ENCODE measurements at places on chromosomes 6 and 20.

GRCh38 chr20:63836458-63837344 is 5.6 kb upstream of the ZBTB46 start:
- DNase-seq: no peak

GRCh38 chr20:56414842-56415765 is 3.0 kb downstream of the CASS4 start:
- no peak for DNase-seq

DNA sequence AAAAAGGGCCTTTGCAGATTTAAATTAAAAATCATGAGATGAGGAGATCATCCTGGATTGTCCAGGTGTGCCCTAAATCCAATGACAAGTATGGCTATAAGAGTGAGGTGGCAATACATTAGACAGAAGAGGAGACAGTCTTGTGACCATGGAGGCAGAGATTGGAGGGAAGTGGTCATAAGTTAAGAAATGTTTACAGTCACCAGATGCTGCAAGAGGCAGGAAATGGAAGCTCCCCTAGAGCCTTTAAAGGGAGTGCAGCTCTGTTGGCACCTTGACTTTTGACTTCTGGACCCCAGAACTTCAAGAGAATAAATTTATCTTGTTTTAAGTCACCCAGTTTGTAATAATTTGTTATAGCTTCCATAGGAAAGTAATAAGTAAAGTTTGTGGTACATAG is 61.1 kb downstream of the HMGN3 start:
- DNase-seq: no peak

DNA sequence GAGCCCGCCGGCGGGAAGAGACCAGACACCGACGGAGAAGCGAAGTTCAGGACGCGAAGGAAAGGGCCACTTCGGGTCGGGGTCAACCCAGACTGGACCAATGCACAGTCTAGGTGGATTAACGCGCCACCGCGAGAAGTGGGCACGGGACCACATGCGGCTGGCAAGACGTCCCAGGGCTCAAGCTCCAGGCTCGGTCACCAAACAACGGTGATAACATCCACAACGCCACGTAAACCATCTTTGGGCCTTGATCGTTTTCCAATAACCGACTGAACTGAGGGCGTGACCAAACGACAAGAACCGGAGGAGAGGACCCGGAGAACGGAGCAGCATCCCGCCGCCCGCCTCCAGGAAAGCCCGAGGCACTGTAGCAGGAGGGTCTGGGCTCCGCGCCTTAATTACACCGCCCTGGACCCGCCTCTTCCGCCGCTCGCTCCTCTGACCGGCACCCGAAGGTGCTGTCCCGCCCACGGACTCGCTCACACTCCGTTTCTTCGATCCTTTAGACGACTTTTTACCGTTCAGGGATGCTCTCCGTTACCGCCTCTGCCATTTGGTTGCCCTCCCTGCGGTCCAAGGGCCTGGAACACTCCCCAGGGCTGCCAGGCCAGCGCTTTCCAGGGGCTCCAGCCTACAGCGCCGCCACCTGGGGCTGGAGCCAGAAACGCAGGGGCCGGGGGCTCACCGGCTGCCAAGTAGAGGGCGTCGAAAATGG is 44.1 kb downstream of the DPPA5 start:
- DNase-seq: peak; percentile 17

DNA sequence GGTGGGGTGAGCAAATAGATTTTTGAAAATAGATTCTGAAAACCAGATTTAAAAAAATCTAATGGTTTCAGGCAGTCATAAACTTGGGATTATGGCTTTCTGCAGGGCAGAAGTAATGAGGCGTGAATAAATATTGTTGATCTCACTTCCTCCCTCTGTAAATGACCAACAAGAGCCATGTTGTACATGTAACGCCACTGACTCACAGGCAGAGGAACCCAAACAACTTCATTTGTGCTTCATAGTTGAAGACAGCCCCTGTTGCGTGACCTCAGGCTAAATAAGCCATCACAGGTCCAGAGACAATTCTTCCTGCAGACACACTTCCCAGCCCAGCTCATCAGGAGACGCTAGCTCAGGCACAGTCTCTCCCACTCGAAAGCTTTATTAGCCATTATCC is 59.1 kb upstream of the F13A1 start:
- DNase-seq: no peak

DNA sequence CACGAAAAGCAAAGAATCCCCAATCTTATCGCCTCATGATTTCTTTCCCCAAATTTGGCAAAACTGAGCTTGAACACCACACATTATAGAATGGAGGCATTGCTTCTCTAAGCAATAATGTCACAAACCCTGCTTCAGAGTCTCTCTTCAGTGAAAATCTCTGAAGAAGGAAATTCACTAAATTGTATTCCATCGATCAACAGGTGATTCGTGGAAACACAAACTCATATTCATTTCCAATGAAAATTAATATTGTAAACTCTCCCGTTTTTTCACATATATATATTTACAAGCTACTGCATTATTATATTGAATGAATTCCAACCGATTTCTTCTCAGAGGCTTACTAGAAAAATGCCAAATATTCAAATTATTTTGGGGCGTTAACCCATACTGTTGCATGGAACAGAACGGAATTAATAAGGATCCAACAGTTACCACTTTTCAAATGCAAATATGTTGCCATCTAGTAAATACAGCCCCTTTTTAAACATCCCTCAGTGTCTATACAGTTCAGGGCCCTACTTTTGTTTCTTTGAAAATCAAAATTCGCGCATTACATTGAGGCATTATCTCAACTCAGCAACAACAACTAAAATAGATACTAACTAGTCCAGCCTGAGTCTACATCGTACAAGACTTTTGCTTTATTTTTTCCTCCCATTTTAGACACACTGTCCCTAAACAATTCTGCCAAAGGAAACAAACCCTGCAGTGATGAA is 1.3 kb downstream of the KIF13A start:
- no peak for DNase-seq

DNA sequence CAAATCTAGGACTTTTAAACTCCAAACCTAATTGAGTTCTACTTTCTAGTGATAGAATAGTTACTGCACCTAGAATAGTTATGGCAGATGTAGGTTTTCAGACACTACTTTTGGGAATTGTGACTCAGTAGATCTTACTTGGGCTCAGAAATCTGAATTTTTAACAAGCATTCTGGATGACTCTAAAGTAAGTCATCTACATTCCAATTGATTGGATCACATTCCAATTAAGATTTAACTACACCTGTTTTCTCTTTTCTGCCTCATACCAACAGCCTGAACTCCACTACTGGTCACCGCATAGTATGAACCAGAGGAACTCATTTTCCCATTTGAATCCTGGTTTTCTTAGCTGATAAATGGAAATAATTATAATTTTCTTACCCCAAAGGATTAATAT is 49.5 kb upstream of the TFAP2D start:
- DNase-seq: no peak

- DNase-seq: no peak
These were observed 44.6 kb upstream of the ASCC3 start for GRCh38 chr6:100925749-100926148.

DNA sequence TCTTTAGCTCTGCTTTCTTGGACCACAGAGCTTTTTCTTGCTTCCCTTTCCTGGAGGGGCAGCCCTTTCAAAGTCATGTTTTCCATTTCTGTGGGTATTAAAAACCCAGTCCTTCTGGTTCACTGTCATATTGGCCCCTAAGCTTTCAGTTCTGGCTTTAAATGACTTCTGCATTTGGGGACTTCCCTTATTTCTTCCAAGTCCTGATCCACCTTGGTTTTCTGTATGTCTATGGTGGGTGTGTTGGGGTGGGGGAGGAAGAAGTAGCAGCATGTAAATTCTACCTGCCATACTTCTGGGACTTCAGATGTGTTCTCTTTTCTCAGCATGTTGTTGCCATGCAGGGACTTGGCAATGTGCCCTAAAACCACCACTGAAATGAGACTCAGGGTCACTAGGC is 77.1 kb upstream of the EMILIN3 start:
- DNase-seq: no peak

DNA sequence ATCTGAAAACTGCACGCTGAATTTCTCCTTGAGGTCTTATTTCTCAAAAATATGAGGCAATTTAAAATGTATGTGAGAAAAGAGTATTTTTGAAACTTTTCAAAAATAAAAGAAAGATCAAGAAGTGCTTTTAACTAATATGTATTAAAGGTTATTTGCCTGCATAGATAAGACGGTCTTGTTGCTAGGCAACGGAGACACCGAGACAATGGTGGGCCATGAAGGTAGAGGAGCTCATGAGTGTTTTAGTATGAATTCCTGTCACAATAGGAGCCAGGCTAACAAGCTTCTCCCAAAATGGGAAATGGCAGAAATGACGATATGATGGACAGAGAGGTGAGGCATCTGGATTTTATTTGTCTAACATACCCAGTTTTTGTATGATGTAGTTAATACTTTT is 308.2 kb downstream of the SLC35F1 start:
- DNase-seq: no peak

DNA sequence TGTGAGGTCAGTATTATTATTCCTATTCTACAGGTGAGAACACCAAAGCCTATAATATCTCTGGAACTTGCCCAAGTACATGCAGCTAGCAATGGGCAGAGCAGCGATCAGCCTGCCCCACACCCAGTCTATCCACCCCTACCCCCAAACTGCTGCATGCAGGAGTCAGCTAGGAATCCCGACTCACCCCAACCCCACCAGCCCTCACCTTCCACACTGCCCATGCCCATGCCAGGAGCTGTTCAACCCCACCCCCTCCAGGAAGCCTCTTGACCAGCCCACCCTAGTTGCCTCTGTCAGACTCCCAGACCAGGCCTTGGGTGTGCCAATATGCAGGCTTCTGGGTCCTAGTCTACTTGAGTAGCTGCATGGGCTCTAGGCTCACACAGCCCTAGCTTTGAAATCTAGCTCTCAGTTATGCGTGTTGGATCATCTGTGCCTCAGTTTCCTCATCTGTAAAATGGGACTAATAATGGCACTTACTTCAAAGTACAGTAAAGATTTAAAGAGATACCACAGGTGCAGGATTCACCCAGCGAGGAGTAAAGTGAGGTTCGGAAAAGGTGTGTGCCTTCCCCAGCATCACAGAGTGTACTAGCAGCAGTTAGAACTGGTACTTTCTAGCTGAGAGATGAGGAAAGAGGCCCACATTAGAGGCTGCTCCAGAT is 173.2 kb downstream of the VEGFA start:
- DNase-seq: no peak

DNA sequence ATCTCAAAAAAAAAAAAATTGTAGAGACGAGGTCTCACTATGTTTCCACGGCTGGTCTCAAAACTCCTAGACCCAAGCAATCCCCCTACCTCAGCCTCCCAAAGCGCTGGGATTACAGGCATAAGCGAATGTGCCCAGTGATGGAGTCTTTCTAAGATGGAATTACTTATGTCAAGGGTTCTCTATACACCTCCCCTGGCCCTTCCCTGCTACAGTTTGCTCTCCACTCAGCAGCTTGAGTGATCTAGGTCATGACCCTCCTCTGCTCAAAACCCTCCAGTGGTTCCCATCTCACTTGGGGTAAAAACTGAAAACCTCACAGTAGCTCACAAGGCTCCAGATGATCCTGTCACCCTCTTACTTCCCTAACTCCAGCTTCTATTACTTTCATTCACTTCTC is 1.8 kb upstream of the DNPH1 start:
- DNase-seq: no peak

GRCh38 chr6:55917751-55918415 is 42.5 kb upstream of the BMP5 start:
- no peak for DNase-seq

DNA sequence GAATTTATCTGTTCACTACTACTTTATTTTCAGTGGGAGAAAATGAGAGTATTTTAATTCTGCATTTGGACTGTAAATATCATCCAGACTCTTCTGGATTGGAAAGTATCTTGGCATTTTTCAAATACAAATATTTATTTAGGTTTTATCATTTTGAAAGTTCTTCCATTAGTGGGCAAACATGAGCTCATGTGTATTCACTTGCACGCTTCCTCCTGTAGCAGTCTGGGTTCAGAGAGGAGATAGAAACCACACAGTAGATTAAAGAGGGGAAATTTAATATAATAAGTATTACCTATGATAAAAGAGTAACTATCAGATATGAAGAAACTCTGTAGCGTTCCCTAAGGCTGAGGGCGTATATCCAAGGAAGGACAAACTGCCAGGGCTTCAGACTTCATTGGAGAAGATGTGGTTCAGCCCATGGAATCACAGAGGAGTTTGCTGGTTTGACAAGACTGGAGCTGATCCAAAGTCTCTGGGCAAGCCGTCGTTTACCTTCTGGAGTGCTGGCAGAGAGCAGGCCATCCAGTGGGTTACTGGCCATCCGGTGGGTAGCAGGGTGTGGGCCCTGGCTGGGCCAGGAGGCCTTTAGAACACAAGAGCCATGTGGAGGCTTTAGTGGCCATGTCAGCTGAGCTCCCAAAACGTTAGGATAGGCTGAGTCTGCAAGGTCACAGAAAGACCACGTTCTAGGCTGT is 44.3 kb downstream of the KCNS1 start:
- no peak for DNase-seq

DNA sequence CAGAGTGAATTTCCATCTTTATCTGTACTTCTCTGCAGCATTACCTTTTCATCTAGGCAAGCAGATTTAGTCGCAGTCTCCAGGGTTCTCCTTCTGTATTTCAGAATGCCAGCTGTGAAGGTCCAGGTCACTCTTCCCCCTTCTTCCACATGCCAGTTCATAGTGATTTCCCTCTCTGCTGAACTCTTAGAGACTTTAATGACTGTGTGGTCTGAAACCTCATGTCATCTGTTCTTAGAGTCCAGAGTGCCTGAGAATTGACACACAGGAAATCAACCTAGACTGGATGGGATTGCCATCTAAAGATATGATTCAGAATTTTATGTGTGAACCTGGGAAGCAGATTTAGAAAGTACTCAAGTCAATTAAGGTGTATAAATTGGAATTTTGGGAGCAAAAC is 248.1 kb downstream of the TPBG start:
- DNase-seq: no peak

DNA sequence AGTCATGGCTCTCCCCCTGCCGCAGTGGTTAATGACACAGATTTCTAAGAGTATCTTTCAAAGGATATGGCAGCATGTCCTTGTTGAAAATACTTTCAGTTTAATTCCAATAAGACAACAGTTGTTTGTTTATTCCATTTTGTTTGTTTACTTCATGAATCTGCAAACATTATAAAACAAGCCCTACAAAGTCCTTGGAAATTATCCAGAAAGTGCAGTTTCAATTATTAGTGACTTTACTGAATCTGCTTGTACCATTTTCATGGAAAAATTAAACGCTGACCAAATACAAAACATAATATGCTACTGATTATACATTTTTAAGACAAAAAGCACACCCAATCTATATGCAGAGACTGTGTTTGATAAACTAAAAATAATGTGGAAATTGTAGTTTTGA is 3.3 kb downstream of the HEY2 start:
- no peak for DNase-seq

DNA sequence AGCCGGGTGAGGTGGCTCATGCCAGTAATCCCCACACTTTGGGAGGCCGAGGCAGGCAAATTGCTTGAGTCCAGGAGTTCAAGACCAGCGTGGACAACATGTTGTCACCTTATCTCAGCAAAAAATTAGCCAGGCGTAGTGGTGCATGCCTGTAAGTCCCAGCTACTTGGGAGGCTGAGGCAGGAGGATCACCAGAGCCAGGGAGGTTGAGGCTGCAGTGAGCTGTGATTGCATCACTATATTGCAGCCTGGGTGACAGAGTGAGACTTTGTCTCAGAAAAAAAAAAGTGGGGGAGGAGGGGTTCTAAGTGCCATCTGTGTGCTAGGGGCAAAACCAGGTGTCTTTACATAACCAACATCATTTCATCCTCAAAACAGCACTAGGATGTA is 48.3 kb downstream of the CDK5RAP1 start:
- no peak for DNase-seq

Data from stimulated activated CD8-positive, alpha-beta memory T cell treated with anti-CD3 and anti-CD28 coated beads, Interleukin-4, amount 100 ng/mL, for 1 hour (primary cell).